ENCODE measurements at places on chromosomes 7 and 10. TPM values are rescaled to one million over a fixed set of nuclear protein-coding genes. Genes with fewer than 3 reads are reported as not detected.

GRCh38 chr7:110531186-110531585 lies 559.7 kb upstream of the LRRN3 start:
- no peak for DNase-seq
- H3K27ac ChIP-seq, result no peak overlapping the region
- H3K27me3 ChIP-seq, result peaks cover 4% of the 10 kb centered on the region

CPED1 gene
- total RNA-seq, result not detected

- no peaks in the 10 kb centered on the region for H3K27me3 ChIP-seq
- H3K4me1 ChIP-seq, result no peaks in the 10 kb centered on the region
- no peak for DNase-seq
- H3K36me3 ChIP-seq, result no peaks in the 10 kb centered on the region
Observed at GRCh38 chr7:18715988-18716387, 220.4 kb downstream of the HDAC9 start.

PTPRZ1 gene
- total RNA-seq, result 11.4 TPM

CUX1 gene
- 56.5 TPM for total RNA-seq

WNT8B gene
- not detected for total RNA-seq

- H3K4me1 ChIP-seq, result no peaks in the 10 kb centered on the region
- H3K36me3 ChIP-seq, result no peaks in the 10 kb centered on the region
- DNase-seq, result no peak
- H3K4me3 ChIP-seq, result no peak overlapping the region
Observed at GRCh38 chr7:9645756-9646155, 1212.3 kb downstream of the NXPH1 start.

All from glutamatergic neuron (in vitro differentiated cells).